ENCODE measurements at places on chromosomes 5 and 9.
A peak's percentile ranks its signal among the peaks of the same experiment; 100 is the strongest.

DNA sequence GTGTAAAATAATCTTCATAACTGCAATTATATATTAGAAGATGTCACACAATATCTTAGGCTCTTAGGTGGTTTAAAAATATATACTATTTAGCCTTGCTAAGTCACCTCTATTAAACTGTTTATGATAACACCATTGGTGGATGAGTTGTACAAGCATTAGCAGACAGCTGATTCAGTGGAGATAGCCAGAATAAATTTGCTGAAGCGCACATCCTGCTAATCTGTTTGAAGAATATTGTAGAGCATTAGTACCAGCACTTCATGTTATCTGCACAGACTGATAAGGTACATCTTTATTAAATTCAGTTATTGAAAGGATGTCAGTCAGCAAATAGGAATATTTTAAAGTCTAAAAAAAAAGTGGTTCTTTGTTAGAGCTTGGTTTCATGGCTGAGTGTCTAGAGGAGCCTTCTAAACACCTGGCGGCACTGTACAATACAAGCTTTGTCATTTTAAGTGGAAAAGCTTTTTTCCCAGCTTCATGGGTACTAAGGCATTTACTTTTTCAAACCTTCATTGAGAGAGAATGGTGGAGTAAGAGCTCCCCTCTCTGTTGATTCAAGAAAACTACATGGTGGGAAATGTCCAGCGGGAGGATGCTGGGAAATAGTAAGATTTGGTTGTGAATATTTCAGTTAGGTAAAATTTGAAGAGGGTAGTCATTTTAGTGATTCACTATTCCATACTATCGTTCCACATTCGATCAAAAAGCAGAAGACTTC lies 275.1 kb downstream of the SLF1 start:
- no peak for DNase-seq

DNA sequence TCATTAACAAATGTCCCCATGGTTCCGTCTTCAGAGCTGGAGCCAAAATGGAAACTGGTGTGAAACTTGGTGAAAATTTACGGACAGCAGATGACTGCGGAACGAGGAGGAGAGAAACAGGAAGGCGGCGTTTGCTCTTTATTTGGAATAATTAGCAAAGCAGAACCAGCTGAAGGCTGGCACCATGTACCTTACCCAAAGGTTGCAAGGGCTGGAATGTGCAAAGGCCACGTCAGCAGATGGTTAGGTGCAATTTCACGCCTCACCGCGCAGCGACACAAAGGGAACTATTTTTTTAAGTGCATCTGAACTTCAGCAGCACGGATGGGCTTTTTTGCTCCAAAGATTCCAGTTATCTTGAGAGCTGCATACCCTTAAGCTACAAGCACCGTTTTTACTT lies 127.4 kb downstream of the COL23A1 start:
- DNase-seq: peak; percentile 6

DNA sequence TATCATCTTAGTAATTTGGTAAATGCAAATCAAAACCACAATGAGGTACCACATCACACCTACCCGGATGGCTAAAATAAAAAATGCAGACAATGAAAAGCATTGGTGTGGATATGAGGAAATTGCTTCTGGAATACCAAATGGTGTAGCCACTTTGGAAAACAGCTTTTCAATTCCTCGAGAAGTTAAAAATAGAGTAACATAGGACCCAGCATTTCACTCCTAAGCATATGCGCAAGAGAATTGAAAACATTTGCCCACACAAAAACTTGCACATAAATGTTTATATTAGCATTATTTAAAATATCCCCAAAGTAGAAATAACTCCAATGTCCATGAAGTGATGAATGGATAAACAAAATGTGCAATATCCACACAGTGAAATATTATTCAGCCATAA lies 608.7 kb downstream of the ISL1 start:
- DNase-seq: no peak

- DNase-seq: no peak
Observed at GRCh38 chr9:126503333-126504085, 110.2 kb upstream of the LMX1B start.

DNA sequence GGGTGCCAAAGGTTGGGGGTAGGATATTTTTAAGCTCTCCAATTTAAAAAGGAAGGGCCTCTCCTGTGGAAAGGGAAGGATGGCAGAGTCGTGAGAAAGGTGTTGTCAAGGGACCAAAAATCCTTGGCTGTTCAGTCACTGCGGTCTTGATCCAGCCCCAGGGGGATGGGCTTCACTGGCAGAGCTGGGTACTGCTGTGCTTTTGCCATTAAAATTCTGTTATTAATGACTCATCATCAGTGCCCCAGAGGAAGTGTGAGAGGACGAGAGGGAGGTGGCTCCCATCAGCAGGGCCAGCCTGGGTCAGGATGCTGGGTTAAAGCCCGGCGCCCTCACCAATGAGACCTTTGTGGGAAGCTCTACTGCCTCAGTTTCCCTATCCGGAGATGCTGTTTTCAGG lies 16.7 kb downstream of the PCDH12 start:
- DNase-seq: no peak

GRCh38 chr5:76691467-76692273 lies 24.3 kb upstream of the F2R start:
- no peak for DNase-seq

DNA sequence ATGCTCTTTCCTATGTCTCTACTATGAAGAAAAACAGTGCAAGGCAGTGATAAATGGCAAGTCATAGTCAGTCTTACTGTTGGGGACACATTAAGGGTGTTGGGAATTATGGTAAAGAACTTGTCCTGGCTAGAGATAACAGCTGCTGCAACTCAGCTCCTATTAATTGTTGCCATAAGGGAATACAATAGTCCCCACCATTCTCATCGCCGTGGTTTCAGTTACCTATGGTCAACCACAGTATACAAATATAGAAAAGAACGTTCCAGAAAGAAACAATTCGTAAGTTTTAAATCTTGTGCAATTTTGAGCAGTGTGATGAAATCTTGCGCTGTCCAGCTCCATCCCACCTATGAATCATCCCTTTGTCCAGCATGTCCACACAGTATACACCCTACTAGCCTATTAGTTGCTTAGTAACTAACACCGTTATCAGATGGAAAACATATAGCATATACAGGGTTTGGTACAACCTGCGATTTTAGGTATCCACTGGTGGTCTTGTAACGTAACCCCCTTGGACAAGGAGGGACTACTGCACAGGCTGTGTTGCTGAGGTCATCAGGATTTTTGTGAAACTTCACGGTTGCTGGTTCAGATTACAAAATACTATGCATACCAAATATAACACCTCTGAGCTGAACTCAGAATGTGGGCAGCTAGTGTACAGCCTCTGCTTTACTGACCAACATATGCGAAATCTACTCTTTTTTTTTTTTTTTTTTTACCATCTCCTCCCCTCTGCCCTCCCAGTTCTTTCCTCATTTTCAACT lies 53.5 kb downstream of the ZFR start:
- no peak for DNase-seq

DNA sequence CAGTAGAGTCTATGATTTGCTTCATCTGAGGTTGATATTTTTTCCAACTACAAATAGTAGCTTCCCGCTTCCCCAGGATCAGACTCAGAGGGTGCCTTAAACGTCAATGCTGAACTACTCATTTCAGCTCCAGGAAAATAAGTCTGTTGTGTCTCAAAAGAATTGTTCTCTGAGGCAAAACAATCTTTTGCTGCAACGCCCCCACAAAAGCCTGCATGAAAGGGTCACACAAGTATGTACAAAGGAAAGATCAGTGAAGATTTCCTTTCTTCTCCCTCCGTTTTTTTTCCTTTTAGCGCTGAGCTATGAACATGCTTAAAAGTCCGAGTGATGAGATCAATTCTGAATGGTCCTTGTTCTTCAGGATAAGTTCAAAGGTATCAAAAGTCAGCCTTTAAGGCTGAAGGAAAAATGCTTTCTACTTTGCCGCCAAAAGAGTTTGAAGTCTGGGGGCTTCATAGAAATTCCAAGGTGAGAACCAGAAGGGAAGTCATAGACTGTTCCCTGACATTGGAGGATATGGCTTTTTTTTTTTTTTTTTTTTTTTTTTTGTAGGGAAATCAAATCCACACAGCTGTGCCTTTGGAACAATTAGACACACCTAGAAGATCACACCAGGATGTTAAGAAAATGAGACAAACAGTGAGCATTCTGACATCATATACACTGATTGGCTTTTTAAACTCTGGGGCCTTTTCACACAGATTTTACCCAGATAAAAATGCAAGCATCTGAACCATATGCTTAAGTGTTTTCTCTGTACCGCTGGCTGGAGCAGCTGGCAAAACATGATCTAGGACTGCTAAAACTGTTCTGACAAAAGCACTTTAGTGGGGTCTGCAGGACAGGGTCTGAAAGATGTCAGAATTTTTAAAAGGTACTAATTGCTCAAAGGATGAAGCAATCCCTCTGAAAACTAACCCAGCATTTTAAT lies 329.3 kb downstream of the ENC1 start:
- no peak for DNase-seq

DNA sequence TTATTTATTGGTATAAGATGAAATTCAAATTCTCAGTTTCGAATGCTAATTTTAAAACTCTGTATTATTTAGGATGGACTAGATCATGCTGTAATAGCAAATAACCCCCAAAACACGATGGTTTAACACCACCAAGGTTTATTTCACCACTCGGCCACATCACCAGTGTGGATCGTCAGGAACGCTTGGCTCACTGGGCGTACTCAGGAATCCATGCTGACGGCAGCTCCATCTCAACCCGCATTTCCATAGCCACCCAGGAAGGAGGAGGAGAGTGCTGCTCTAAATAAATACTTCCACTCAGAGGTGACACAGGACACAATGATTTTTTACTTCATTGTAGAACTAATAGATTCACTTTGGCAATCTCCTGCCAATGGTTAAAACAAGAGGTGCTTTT lies 347.4 kb downstream of the SH3GL2 start:
- DNase-seq: no peak

GRCh38 chr5:17444496-17444895 lies 53.5 kb upstream of the TAF11L2 start:
- no peak for DNase-seq

DNA sequence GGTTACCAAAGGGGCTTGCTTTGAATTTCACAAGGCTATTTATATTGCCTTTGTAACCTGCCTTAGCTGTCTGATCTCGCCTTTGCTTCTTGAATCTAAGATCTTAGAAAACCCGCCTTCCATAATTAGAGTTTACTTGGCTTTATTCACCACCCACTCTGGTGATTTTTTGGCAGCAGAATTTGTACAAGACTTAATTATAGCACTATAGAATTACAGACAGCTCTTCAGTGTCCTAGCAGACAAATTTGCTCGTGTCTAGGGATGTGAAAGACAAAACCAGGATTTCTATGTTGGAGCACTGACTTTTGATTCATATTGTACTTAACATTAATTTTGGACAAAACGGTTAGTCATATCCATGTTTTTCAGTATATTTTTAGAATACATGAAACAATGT lies 306.6 kb downstream of the ADGRV1 start:
- DNase-seq: no peak

- peak; percentile 68 for DNase-seq
Observed at GRCh38 chr5:150350524-150351344, 6.8 kb upstream of the TCOF1 start.

DNA sequence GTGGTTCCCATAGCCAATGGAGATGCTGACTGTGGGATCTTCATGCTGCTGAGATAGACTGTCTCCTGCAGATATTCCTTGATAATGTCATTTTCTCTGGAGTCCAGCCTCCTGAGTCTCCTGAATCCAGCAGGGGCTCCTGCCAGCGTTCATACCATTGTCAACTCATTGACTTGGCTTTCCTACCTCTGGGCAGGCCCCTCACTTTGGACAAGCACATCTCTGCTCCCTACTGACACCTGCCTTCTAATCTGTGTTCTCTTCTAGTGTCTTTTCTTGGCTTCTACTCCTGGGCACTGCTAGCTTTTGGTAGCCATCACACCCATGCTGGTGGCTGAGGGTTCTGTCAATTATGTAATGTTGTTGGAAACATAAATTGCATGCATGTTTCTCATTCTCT lies 138.0 kb downstream of the ADCY2 start:
- no peak for DNase-seq

DNA sequence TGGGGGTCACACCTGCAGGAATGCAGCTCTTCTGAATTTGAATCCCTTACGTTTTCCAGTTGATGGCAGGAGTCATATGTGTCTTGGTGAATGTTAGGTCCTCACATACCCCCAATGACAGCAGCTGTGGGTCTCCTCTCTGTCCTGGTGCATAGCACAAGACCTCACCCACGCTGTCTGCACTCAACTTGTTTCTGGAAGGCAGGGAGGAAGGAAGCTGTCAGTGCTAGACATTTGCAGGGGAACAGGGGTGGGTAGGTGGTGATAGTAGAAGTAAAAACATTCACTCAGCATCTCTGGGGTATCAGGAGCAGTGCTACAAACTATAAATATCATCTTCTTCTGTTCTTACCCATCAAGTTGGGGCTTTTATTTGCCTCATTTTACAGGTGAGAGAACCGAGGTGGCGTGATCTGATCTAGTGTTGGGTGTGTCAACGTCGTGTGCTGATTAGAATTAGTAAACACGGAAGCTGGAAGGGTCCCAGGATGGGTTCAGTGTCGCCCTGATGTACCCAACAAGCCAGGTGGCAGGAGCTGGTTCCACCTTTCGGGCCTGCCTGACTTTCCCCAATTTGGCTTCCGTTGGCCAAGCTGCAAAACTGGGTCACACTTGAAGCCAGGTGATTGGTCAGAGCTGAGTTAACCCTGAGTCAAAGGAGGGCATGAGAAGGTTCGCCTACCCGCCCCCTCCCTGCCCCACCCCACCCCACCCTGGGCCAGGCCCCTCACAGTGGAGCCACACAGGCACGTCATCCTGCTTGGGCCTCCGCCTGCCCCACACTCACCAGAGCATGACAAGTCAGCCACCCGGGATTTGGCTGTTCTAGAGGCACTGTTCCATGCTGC lies 15.8 kb downstream of the ERGIC1 start:
- DNase-seq: no peak

DNA sequence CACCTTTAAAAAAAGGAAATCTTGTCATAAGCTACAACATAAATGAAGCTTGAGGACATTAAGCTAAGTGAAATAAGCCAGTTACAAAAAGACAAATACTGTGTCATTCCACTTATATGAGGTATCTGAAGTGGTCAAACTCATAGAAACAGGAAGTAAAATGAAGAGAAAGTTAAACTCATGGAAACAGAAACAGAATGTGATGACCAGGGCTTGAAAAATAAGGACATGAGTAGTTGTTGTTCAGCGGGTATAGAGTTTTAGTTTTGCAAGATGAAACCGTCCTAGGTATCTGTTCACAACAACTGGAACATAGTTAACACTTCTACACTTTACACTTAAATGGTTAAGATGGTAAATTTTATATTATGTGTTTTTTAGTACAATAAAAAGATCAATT lies 47.8 kb upstream of the SLC1A3 start:
- no peak for DNase-seq
